CD4-positive, alpha-beta T cell treated with Interleukin-4 for 4 hours (primary cell): ENCODE measurements at places on chromosomes 12 and 14.
A peak's percentile ranks its signal among the peaks of the same experiment; 100 is the strongest.

GRCh38 chr12:64672925-64673409 is 62.7 kb downstream of the RASSF3 start:
- peak; percentile 48 for DNase-seq

DNA sequence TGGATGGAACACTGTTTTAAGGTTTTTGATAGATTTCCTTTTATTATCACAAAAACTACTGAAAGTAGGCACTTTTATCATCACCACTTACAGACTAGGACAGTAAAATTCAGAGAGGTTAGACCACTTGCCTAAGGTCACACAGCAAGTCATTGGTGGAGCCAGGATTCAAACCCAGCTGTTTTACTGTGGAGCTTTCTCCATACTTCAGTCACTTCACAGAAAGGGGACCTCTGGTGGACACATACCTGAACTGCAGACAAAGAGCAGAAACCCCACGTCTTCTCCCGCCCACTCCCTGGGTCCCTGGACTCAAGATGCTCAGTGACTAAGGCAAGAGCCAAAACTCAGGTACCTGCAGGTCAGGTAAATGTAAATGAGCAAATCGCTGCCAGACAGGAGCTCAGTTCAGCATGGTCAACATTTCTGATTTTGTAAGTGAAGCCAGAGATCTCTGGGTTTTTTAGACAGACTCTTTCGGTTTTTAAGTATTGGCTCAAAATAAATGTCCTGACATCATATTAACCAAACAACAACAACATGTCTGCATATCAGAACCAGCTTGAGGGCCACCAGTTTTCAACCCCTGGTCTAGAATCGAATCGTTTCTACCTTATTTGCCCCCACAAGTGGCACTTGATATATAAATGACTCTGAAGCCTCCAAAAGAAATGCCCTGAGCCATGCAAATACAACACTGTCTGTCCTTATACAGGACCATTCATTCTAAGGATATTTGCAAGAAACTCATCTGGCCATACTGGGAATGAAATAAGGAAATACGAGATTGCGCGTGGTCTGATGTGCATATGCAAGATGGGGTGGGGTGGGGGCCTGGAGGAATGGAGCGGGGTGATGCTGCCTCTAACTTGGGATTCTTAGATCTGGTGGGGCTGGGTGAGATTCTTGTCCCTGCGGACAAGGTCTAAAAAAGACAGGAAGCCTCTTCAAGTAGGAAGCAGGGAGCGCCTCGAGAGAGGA is 110.9 kb downstream of the KSR2 start:
- DNase-seq: peak; percentile 46

- no peak for DNase-seq
These were observed 39.9 kb downstream of the MYO1H start for GRCh38 chr12:109387425-109388166.

- DNase-seq: no peak
These were observed 483.7 kb downstream of the MDGA2 start for GRCh38 chr14:47191700-47192099.

- DNase-seq: no peak
These were observed at the start of the genes FOXA1 and TTC6 for GRCh38 chr14:37594971-37595808. Gene FOXA1 (minus strand): TSS chr14:37595249. CDS start chr14:37594972, 277 bp downstream. Gene TTC6 (plus strand): TSS chr14:37595629. CDS start chr14:37622065, 26,436 bp downstream.

DNA sequence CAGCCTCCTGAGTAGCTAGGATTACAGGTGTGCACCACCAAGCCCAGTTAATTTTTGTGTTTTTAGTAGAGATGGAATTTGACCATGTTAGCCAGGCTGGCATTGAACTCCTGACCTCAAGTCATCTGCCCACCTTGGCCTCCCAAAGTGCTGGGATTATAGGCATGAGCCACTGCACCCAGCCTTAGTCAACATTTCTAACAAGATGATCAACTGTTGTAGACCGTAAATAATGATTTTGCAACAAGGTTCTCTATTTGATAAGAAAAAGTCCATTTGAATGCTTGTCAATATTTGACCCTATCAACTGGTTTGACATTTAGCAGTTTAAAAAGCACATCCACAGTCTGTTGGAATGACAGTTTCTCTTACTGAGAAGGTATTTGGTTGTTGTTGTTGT is 25.2 kb upstream of the NRDE2 start:
- DNase-seq: no peak

GRCh38 chr14:95998656-95999055 is 40.5 kb upstream of the C14orf132 start:
- no peak for DNase-seq

- DNase-seq: no peak
These were observed 8.1 kb downstream of the PTGES3 start for GRCh38 chr12:56679883-56680575.

- DNase-seq: no peak
These were observed 14.6 kb upstream of the EEA1 start for GRCh38 chr12:92943482-92944250.
